Neuronal stem cell (in vitro differentiated cells): ENCODE measurements at places on chromosomes 2 and 18.

DNA sequence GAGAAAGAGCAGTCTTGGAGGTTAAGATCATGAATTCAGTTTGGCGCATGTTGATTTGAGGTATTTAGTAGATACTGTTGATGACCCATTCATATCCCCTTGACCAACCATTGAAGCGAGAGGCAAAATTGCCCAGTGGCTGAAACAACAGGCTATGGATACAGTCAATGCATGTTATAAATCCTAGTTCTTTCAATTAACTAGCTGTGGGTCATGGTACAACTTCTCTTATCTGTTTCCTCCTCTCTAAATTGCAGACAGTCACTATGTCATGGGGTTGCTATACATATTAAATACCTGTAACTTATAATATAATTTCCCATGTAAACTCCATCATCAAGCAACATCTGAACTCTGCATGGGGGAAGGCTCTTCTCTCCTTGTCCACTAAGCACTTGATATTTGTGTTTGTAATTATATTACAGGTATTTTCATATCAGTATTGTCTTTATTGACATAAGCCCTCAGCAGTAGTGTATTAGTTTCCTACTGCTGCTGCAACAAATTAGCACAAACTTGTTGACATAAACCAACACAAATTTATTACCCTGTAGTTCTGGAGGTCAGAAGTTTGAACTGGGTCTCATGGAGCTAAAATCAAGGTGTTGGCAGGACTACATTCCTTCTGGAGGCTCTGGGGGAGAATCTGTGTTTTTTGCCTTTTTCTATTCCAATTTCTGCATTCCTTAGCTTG is 61.7 kb upstream of the ACTR3 start:
- DNase-seq = no peak

- DNase-seq = no peak
Observed at GRCh38 chr2:14944562-14945346, 312.2 kb downstream of the LRATD1 start.

DNA sequence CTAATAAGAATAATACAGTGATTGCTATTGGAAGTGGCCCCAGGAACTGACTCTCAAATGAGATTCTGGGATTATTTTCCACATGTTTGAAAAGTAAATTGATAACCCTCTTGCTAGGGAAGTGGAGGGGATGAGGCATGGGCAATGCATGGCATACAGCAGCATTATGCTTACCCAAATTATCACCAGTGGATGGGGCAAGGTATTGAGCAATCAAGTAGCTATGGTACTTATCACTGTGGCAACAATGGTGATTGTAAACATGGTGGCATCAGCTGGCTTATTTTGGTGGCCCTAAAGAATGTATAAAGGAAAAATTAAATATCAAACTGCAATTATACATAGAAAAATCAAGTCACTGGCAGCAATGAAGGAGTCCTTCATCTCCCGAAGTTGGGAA is 155.1 kb downstream of the FIGN start:
- no peak for DNase-seq

DNA sequence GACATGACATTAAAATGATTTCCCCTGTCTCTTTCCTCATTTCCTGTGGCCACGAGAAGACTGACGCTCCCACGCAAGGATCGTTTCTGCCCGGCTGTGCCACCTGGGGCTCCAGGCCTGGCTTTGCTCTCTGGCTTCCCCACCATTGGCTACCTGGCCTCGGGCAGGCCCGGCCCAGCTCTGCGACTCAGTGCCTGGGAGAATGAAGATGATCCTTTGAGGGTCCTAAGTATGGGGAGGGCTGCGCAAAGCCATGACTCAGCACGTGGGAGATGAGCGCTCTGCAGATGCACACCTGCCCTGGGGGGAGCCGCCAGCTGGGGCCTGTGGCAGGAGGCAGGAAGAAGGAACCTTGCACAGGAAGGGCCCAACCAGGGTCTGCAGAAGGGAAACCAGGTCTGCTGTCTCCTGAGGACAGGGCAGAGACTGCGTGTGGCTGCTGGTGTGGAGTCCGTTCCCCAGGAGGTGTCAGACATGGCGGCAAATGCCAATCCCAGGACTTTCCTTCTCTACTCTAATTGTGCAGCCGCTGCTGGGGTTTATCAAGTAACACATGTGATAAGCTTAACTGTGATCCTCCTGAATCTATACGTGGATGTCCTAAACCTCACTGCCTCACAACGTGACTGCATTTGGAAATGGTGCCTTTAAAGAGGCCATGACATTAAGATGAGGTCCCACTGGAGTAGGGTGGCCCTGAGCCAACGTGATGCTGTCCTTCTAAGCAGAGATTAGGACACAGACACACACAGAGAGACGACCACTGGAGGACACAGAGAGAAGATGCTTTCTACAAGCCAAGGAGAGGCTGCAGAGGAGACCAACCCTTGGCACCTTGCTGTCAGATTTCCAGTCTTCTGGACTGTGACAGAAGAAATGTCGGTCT is 32.9 kb downstream of the MBP start:
- no peak for DNase-seq

- DNase-seq = no peak
Observed at GRCh38 chr2:110783196-110783873, 51.0 kb downstream of the ACOXL start.

DNA sequence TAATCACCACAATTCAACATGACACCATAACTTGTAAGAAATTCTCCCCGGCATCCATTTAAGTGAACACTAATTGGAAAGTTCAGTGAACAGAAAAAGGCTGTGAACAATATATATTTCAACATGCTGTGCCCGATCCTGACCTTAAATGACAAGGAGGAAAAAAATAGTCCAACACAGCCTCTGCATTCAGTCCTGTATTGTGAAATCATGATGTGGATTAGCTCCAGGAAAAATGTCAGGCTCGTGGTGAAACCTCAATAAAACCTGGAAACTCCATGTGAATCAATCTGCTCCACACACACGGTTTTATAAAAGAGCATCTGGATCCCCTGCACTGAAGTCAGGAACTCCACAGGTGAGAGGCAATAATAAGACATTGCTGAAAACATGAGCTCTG is 145.4 kb upstream of the SPOPL start:
- DNase-seq = no peak

DNA sequence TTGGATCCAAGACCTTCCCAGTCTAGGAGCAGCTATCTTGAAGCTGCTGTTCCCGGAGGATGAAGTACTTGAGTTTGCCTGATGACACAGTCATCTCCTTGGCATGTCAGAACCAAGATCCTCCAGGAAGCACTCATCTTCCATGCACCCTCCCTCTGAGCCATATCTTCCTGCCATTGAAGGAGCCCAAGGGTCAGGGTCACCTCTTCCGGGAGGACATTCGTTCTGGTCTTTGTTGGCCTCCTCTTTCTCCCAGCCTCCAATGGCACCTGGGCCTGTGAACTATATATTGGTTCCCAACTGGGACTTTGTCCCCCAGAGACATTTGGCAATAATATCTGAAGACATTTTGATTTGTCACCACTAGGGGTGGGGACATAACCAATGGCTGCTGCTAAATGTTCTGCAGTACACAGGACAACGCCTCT is 4.2 kb upstream of the MYO7B start:
- DNase-seq = no peak

DNA sequence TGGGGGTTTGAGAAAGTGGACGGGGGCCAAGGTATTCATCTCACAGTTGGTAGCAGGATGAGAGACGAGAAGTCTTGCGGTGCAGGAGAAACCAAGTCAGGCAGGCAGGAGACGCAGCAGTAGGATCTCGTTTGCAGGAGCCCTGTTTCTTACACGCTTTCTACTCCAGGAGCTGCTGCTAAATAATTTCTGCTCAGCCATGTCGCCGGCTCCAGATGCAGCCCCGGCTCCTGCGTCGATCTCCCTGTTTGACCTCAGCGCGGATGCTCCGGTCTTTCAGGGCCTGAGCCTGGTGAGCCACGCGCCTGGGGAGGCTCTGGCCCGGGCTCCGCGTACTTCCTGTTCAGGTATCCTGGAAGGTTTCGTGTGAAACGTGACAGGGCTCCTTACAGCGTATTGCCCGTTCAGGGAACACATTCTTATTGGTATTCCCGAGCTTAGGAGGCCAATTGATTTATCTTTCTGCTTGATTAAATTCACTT is 494 bp downstream of the ANKZF1 start:
- DNase-seq = no peak

- no peak for DNase-seq
Observed at GRCh38 chr2:45918463-45919159, 267.1 kb downstream of the PRKCE start.

- no peak for DNase-seq
Observed at GRCh38 chr2:96869822-96870625, at the start of gene SEMA4C. TSS of gene SEMA4C (minus strand) at chr2:96870080. CDS start at chr2:96867886, 2,194 bp downstream.

- no peak for DNase-seq
Observed at GRCh38 chr18:77108001-77108692, 24.4 kb downstream of the MBP start.

DNA sequence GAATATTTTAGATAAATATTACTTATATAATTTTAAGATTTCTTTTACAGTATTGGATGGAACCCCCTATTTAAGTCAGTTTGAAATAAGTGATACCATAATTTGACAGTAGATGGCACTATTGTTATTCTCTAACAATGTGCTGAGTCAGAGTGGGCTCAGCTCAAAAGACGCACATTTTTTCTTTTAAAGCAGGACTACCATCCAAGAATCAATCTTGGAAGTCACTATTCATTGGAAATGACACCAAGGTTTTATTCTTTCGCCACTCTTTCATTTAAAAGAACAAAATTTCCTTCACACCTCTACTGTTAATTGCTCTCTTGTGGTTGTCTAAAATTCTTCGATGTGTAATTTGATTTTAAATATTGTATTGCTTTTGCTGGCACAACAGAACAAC is 32.6 kb upstream of the SPAG16 start:
- peak; percentile 69 for DNase-seq

DNA sequence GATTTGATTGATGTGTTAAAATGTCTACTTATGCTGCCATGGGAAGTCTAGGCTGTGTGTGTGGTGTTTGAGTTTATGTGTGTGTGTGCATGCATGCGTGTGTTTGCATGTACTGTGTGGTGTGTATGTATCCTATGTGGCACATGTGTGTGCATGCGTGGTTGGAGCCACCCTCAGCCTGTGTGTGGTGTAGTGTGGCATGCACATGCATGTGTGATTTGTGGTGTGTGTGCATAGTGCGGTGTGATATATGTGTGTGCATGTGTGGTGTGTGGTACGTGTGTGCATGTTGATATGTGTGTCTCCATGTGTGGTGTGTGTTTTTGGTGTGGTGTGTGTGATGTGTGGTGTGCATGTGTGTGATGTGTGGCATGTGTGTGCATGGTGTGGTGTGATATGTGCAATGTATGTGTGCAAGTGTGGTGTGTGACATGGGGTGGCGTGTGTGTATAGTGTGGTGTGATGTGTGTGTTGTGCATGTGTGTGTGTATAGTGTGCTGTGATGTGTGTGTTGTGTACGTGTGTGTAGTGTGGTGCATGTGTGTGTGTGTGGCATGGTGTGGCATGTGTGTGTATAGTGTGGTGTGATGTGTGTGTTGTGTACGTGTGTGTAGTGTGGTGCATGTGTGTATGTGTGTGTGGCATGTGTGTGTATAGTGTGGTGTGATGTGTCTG is 66.6 kb upstream of the HDAC4 start:
- no peak for DNase-seq

GRCh38 chr2:15189216-15189615 is 371.9 kb downstream of the NBAS start:
- DNase-seq = no peak

GRCh38 chr2:101036562-101036961 is 34.5 kb downstream of the RPL31 start:
- no peak for DNase-seq

DNA sequence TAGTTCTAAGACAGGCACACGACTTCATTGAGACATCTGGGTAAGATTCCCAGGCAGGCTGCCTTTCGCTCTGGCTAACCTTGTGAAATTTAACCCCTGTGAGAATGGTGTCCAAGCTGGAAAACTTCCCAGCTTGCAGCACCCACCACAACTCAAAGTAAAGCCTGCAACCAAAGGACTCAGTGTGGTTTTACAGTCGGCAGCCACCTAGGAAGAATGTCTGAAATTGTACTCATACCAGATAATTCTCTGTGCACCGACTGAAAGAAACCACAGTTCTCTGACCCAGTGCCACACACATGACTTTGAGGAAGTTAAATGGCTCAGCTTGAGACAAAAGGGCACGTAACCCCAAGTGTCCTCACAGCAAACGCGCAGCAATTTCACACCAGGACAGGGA is 125.7 kb downstream of the RBMS1 start:
- DNase-seq = no peak

GRCh38 chr18:3330622-3331021 is 68.7 kb downstream of the MYL12B start:
- no peak for DNase-seq

DNA sequence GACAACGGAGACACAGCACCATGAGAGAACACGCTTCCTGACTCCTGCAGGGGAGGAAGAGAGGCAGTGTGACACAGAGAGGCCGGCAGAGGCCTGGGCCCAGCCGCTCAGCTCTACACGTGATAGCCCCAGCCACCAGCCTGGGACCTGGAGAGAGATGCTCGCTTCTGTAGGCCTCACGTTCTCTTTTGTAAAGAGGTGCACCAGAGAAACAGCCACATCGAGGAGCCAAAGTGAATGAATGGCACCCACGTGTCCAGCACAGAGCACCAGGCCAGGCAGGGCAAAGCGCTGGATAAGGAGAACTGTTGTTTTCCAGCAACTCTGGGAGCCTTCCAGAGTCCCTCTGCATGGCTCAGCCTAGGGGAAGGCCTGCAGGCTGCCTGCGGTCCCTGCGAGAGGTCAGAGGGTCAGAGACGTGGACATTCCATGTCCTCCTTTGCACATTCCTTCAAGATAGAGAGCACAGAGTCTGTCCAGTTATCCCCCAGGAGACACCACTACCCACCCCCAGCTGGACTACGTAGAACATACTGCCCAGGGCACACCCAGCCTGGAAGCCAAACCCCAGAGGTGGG is 14.2 kb downstream of the LIMS2 start:
- no peak for DNase-seq

- DNase-seq = no peak
Observed at GRCh38 chr18:69958422-69958821, 10.7 kb upstream of the CD226 start.

DNA sequence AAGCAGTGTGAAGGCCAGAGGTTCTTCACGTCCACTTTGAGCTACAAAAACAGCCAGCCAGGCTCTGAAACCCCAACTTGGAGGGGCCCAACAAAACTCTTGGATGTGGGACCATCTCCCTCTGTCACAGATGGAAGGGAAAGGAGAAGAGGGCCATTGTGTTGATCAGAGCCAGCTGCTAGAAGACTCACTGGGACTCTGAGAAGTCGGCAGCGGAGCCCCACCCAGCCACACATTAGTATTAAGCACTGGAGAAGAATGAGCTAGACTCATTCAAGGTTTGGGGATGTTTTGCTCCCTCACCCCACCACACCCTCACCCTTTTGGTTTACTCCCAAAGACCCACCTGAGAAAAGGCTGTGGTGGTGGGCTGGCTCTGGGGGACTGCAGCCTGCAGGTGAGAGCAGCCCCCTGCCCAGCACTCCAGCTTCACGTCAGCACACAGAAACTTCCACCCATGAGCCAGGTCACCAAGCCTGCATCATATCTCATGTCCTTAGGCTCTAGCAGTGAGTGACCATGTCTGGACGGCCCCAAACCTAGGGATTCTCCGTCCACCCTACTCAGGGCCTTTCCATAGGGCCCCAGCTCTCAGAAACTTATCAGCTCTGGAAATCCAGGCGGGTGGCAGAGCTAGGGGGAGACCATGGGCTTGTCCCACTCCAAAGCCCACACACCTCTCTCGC is 12.6 kb downstream of the TEX51 start:
- DNase-seq = no peak
